Tibial nerve (tissue), 4 donors: ENCODE measurements at places on chromosomes 2 and 18. TPM values are rescaled to one million over a fixed set of nuclear protein-coding genes. Genes with fewer than 3 reads are reported as not detected.

- no peaks in the 10 kb centered on the region for H3K27me3 ChIP-seq
- no peaks in the 10 kb centered on the region for H3K36me3 ChIP-seq
- H3K27ac ChIP-seq = no peak overlapping the region
- H3K4me1 ChIP-seq = no peaks in the 10 kb centered on the region
Observed at GRCh38 chr2:7131261-7131660, 214.0 kb downstream of the RNF144A start.

DNA sequence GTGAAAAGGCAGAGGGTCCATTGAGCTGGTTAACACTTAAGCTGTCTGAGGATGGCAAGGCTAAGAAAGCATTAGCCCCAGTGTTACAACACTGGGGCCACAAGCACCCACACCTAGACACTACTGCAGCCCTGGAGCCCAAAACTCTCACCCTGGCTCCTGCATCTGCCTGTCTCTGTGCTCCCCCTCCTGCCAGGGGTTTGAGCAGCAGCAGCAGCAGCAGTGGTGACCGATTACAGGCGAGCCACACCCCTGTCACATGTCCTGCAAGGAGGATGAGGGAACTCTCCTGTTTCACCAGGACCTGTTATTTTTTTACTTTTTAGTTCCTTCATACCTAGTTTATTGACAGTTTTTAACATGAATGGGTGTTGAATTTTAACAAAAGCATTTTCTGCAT is 326.7 kb upstream of the MAP2 start:
- H3K4me3 ChIP-seq = no peak overlapping the region
- no peak overlapping the region for H3K27ac ChIP-seq
- DNase-seq = no peak
- no peaks in the 10 kb centered on the region for H3K27me3 ChIP-seq
- H3K36me3 ChIP-seq = no peaks in the 10 kb centered on the region
- H3K4me1 ChIP-seq = no peaks in the 10 kb centered on the region

CFAP53 gene
- 1.7 TPM for total RNA-seq

SCN7A gene
- total RNA-seq = 263 TPM

DNA sequence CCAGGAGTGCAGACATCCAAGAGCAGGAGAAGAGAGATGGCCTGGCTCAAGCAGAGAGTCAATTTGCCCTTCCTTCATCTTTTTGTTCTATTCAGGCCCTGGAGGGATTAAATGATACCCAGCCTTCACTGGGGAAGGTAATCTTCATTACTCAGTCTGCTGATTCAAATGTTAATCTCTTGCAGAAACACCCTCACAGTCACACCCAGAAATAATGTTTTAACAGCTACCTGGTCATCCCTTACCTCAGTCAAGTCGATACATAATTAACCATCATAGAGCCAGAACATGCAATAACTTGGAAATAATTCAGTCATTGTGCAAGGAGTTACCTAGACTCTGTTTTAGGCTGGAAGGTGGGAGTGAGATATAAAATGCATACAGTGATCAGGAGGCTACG is 163.7 kb upstream of the TNP1 start:
- H3K36me3 ChIP-seq = no peaks in the 10 kb centered on the region
- H3K4me3 ChIP-seq = no peak overlapping the region
- H3K27me3 ChIP-seq = no peaks in the 10 kb centered on the region
- no peak overlapping the region for H3K27ac ChIP-seq
- H3K4me1 ChIP-seq = no peaks in the 10 kb centered on the region

GRCh38 chr2:210540471-210540870 is 15.9 kb upstream of the CPS1 start:
- H3K4me3 ChIP-seq = no peak overlapping the region
- DNase-seq = no peak
- H3K27ac ChIP-seq = no peak overlapping the region

- H3K4me3 ChIP-seq = no peak overlapping the region
- no peaks in the 10 kb centered on the region for H3K4me1 ChIP-seq
- H3K27me3 ChIP-seq = no peaks in the 10 kb centered on the region
- H3K36me3 ChIP-seq = no peaks in the 10 kb centered on the region
- no peak overlapping the region for H3K27ac ChIP-seq
Observed at GRCh38 chr2:40148334-40148733, 303.6 kb downstream of the SLC8A1 start.
